ENCODE measurements at places on chromosomes 13 and 19. TPM values are rescaled to one million over a fixed set of nuclear protein-coding genes. Genes with fewer than 3 reads are reported as not detected.

The ECSIT gene
- 37.4 TPM for total RNA-seq

DNA sequence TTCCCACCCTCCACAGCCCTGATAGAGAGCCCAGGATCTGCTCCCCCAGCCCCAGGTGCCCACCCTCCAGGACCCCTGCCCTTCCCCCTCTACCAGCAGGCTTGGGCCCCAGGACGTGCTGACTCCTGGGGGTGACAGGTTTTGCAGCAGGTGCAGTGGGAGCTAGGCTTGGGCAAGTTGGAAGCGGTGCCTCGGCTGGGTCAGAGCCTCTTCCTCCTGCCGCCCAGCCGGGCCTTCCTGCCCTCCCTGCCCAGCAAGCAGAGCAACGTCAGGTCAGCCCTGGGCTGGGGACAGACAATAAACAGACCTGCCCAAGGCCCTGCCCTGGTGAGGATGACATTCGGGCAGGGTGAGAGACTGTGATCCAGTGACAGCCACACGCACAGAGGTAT lies 9.2 kb upstream of the NCCRP1 start:
- DNase-seq: no peak

DNA sequence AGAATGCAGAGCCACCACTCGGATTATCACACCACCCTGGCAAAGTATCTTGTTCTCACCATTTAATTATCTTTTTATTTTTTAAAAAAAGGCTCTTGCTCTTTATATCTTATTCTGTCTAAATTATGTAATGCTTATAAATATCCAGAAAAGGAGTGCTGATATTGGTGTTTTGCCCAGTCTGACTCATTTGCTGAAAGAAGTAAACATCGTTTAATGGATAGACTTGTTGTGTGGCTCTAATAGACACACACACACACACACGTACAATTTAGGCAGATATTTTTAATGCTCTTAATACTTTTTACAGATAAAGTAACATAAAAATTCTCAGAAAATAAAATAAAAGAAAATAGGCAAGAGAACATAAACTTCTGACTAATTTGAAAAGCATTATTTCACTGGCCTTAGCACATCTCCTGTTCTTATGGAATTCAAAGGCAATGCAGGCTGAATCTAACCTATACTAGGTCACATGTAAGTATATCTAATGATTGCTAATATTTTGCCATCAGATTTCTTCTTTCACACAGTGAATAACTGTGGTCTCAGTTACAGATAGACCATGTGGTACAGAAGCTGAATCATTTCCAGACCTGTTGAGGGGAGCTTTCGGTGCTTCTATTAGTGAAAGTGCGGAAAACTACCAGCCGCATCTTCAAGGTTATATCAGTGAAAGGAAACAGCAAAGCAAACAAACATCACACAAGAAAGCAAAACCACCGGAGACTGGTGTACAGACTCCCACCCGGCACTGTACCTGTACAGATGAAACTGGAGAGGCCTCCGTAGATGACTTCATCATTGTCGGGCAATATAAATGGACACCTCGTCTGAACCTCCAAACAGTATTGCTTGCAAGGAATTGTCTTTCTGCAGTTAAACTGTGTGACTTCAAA lies 642.1 kb upstream of the ARGLU1 start:
- DNase-seq: no peak

DNA sequence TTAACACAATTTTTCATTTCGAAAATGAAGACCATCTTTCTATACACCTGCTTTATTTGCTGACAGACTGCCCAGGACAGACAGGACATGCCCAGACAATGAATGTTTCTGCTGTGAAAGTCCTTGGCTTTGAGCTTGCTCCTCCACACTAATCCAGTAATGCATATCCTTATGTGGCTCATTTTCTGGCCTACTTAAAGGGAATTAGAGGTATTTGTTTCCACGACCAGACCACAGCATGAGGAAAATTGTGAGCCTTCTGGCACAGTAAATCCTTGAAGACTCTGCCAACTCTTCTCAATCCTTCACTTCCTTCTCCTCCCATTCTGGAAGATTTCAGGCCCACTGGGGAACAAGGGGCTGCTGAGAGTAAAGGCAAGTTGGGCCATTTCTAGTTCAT lies 25.7 kb downstream of the CCDC70 start:
- no peak for DNase-seq

- DNase-seq: no peak
These were observed 24.7 kb upstream of the GPR183 start for GRCh38 chr13:99331881-99332293.

- DNase-seq: peak; percentile 34
These were observed at the start of gene CYSLTR2 for GRCh38 chr13:48653472-48653939. TSS of gene CYSLTR2 (plus strand) at chr13:48653929. CDS start at chr13:48706818, 52,889 bp downstream.

DNA sequence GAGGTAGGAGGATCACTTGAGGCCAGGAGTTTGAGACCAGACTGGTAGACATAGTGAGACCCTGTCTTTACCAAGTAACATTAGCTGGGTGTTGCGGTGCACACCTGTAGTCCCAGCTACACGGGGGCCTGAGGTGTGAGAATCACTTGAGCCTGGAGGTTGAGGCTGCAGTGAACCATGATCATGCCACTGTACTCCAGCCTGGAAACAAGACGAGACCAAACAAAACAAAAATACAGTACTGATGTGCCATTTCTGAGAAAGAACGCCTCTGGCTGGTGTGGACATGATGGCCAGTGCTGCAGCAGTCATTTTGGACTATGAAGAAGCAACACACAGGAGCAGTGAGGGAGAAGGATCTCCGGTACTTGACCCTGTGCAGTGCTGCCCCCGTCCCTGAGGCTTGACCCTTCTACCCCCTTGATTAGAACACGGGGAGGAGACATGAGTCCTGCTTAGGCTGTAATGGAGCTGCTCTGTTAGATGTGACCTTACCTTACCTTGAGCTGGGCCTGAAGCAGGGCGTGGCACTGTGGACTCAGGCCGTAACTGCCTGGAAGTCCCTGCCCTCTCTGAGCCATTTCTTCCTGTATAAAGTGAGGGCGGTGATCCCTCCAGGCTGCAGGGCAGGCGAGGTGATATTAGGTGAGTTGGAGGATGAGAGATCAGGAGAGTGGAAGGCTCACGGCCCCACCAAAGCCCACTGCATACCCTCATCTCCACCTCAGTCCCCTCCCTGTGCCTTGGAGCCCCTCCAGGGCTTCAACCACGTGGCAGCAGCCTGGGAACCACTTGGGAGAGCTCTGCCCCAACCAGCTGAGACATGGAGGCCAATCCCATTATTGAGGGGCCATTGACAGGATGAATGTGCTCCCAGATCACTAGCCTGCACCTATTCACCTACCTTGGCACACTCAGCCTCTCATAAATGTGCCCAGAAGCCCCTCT lies 5.9 kb downstream of the RPL18A start:
- DNase-seq: no peak

- DNase-seq: no peak
These were observed 98.6 kb downstream of the IRS2 start for GRCh38 chr13:109687559-109688448.

- no peak for DNase-seq
These were observed 354.9 kb upstream of the SPRY2 start for GRCh38 chr13:80695841-80696240.

DNA sequence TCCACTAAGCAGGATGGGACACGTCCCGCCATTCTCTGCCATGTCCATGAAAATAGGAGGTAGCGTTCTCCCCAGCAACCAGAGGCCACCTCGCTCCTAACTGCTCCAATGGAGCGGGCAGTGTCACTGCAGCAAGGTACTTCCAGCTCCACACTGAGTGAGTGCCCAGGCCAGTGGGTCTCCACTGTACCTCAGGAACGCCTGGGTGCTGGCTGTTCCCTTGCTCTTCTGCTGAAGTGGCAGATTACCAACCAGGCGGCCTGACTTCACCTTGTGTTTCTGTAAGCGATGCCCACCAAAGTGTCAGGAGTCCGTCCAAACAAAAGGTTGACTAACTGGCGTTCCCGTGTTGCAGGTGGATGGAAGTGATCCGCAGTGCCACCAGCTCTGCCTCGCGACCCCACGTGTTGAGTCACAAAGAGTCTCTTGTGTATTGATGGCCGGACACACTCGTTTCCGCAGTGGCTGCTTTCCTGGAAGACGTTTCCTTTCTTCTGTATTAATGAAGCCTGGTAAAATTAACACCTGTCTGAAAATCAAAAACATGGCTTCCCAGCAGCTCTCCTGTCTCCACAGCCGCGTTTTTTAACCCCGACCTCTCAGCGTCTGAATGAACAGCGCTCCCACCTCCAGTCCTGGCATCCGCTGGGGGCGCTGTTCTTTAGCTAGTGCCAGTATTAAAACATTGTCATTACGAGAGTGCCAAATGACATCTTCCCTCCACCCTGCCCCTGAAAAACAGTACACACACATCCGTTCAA lies 128.8 kb downstream of the STK24 start:
- no peak for DNase-seq

The RXFP2 gene
- total RNA-seq: not detected

GRCh38 chr19:4916292-4917082 lies 7.2 kb downstream of the UHRF1 start:
- DNase-seq: no peak

The ALKBH7 gene
- total RNA-seq: 69.7 TPM

DNA sequence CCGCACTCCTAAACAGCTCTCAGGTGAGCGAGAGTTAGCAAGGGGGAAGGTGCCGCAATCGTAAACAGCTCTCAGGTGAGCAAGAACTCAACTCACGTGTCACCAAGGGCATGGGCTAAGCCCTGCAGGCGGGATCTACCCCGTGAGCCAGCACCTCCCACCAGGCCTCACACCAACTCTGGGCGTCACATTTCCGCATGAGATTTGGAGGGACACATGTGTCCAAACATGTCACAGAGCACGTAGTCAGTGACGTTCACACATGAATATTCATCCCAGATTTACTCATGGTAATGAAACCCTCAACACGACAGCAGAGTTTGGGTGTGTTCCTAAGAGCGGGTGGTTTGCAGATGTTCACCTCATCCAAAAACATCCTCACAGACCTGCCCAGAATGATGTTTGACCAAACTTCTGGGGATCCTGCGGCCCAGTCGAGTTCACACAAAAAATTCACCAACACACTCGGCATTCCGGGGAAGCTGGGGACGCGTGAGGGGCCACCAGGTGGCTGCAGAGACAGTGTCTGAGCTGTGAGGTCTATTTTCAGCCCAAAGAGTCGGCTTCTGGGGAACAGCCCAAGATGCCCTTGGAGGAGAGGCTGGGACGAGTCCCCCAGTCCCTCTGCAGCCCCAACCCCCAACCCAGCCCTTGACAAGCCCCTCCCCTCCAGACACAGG lies 19.6 kb downstream of the C2CD4C start:
- DNase-seq: no peak

DNA sequence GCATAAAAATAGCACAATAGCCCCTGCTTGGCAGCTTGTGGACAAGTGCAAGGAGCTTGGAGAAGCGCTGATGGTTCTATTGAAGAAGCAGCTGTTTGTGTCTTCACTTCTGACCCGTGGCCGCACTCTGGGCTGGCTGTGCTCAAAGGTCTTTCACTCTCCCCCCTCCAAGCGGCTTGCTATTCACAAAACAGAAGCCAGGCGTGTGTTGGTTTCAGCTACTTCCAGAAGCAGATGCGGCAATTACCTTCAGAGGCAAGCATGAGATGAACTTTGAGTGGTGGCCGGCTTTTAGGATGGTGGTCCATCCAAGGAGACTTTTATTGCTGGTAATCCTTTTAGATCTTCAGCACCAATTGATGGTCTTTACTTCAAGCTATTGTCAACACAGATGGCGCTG lies 188.5 kb upstream of the ARGLU1 start:
- no peak for DNase-seq

The C1QTNF9B gene
- not detected for total RNA-seq

DNA sequence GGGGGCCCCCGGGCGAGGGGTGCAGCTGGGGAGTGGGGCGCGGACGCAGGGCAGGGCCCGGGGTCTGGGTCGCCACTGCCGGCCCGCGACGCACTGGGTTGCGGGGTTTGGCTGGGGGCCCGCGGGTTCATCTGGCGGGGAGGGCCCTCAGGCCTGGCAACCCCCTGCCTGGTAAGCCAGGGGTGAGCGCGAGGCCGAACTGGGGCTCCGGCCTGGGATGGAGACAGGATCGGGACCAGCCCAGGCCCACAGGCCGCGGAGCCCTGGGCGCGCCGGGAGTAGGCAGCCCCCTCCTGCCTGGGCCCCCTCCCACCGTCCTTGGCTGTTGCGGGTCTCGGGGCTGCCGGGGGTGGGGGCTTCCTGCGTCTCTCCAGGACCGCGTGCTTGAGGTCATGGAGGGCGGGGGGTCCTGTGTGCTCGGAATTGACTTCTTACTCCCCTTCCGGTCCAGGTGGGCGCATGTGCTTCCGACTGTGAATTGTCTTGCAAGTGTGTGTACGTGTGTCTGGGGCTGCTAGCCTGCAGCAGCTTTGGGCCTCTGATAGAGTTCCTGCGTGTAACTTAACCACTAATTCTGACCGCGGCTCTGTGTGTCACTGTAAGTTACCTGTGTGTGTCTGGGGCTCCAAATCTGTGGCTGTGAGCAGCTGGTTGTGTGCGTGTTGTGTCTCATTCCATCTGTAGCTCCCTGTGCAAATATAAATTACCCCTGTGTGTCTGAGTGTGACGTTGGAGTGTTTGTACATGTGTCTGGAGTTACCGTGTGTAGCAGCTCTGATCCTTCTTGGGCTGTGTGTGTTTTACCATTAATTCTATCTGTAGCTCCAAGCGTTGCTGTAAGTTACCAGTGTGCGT lies 751 bp downstream of the GRAMD1A start:
- DNase-seq: peak; percentile 12

DNA sequence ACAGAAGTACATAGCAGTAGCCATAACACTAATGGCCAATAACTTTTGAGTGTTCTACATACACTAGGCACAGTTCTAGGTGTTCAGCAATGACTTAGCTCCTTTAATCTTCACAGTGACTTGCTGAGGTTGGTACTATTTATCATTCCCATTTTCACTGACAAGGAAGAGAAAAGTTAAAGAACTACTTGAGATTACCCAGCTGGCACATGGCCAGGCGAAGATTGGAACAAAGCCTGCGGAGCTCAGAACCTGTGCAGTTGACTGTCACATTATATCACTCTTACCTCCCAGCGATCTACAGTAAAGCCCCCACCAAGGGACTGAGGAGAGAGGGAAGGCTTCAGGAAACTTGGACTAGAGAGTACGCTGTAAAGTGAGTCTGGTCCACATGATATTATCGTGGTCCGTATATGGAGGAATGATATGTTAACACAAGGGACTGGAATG lies 42.4 kb upstream of the WDFY2 start:
- no peak for DNase-seq

DNA sequence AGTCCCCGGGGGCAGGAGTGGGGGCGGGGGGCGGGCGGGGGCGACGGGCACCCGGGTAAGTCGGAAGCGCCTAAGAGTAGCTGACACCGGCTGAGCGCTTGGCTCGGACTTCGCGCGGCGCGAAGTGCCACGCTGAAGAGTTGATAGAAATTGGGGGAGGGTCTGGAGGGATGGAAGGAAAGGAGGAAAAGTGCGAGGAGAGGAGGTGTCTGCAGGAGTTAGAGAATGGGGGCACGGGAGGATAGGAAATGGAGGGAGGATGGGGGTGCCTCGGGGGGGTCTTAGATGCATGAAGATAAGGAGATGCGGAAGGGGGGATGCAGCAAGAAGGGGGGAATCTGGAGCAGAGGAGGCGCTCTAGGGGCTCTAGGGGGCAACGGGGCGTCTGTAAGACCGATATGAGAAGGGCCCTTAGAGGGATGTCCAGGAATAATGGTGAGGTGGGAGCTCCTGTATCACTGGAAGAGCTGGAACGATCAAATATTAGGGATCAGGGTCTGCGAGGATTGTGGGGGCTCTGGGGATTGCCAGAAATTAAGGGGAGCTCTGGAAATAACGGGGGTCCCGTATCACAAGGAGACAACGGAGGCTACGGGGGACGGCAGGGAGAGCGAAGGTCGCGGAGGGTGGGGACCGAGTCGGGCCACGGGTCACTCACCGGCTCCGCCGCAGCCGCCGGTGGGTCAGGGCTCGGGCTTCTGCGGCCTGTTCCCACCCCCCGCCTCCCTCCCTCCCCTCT lies at the start of gene MYPOP:
TSS of gene MYPOP (minus strand) at position 702 of the 739 bp plus-strand sequence. CDS start 840 bp downstream, outside the sequence.
- DNase-seq: no peak

- DNase-seq: no peak
These were observed 2.5 kb downstream of the ZNF552 start for GRCh38 chr19:57812226-57812625.
